ENCODE measurements at places on chromosomes 5 and 9. TPM values are rescaled to one million over a fixed set of nuclear protein-coding genes. Genes with fewer than 3 reads are reported as not detected.

Gene TSPAN17
- 25.6 TPM for total RNA-seq

Gene PTGES
- 4.5 TPM for total RNA-seq

Gene TMEM174
- not detected for total RNA-seq

Gene IL9
- total RNA-seq: not detected

Gene PCDHGB6
- 5.2 TPM for total RNA-seq

DNA sequence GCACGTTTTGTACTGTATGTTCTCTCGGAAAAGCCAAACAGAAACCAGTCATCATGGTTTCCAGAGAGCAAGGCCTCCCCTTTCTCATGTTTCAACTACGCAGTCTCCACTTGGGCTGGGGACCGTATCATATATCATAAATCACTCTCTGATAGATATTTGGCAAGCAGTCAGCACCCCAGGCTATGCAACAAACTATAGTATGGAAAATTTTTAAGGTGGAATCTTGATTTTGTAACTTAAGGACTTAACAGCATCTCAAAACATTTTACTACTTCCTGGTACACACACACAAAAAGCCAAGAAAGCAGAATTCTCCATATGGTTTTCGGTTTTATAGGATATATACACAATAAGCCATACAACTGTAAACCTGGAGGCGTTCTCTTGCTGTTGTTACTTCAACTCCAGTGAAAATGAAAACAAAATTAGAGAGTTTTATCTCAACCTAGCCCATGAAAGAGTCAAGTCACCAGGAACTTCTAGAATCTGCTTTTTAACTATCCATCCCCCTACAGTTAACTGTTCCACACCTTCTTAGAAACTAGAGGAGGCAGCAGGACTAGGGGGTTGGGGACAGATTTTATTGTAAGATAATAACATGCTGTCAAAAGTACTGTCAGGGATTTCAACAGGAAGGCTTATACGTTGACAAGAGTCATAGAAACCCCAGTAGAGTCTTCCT, 283.4 kb downstream of the NFIB start:
- no peak for DNase-seq

GRCh38 chr5:154179846-154180710, 10.5 kb upstream of the GALNT10 start:
- no peak for DNase-seq

DNA sequence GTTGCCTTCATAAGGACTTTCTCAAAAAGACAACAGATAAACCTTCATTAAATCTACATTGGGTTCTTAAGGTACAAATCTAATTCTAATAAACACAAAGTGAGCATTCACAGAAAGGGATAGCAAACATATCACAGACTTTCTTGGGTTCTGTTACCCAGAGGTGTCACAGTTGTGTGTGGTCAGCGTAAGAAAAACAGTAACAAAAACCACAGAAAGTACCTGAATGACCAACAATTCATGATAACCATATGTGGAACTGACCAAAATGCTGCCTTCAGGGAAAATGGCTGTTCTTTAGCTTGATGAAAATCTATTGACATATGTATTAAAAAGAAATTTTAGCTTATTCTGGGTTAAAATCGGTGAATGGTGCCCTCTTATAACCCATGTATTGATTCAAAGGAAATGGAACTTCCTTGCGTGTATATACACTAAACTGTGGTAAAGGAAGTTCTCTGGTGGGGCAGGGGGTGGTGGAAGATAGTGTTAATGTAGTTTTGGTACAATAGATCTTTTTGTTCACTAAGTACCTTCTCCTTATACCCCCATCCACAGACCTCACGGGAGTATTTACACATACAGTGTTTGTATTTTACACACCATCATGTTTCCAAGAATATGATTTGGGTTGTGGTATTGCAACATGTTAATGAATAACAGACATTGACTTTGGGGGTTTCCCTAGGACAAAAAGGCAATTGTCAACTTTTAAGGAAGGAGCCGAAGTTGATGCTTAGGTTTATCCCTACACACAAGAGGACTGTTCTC, 152.5 kb downstream of the APBA1 start:
- no peak for DNase-seq

DNA sequence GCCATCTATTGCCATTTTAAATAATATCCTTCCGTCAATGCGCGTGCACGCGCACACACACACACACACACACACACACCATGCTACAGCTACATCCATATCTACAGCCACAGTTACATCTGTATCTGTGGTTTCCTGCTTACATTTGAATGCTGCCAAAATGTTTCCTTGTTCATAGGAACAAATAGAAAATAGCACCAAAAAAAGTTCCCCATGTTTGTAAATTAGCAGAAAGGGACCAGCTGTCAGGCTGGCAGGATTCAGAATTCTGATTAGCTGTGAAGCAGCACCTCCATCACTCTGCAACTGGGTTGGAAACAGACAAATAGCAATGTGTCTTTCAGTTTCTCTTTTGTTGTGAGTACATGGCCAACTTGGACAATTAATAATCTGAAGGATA, 601.5 kb downstream of the IRX1 start:
- no peak for DNase-seq

DNA sequence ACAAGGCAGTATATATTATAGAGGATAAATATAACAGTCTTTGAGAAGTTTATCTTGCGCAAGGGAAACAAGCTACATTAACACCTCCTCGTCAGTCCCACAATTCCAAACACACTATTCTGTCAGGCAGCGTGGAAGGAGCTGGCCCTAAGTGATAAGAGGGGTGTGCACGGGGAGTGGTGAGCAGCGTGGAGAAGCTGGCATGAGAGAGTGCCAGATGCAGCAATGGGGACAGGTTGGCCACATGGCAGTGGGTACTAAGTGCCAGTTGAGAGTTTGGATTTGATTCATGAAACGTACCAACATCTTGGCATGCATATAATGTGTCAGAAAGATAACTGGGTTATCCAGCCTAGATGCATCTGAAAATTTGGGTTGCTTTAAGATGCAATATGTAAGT, 460.2 kb downstream of the ICE1 start:
- DNase-seq: no peak

DNA sequence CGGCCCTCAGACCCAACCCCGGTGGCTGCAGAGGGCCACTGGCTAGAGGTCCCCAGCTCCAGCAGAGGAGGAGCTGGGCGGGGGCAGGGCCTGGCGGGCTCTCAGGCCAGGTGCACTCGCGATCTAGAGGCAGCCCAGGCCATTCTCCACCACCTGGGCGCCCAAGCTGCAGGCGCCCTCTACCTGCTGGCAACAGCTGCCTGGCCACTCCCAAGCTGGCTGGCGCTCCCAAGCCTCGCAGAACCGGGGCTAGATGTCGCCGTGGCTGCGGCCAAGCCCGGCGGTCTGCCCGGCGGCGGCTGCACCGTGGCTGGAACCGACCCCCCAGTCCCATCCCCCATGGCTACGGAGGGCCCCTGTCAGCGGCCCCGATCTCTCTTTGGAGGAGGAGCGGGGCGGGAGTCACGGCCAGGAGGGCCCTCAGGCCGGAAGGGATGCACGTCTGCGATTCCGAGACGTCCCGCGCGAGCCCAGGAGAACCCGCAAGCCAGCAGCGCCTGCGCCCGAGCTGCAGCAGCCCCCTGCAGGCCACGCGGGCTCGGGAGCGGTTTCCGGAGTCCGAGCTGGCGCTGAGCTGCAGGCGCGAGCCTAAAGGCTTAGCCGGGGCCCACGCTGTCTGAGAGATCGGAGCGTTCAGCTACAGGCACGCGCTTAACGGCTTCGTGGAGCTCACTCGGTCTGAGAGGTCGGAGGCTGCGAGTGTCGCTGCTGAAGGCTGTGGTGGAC, 44.3 kb upstream of the BICD2 start:
- DNase-seq: peak; percentile 79

GRCh38 chr9:6781476-6781875, 23.7 kb downstream of the KDM4C start:
- no peak for DNase-seq

DNA sequence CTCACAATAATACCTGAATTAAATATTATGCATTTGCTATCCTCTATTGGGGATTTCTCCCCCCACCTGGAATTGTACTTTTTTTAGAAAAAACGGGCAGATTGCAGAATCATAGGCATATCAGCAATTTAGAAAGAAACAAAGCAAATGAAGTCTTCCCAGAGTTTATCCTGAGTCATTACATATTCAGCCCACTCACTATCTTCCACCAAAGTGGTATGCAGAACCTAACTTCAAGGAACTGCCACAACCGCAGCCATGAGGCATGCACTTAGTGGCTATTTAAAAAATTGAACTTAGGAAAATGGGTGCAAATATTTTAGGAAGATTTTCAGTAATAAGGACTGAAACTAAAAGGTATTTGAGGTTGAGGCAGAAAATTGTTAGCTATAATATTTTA, 48.6 kb downstream of the UBAP1 start:
- DNase-seq: no peak

DNA sequence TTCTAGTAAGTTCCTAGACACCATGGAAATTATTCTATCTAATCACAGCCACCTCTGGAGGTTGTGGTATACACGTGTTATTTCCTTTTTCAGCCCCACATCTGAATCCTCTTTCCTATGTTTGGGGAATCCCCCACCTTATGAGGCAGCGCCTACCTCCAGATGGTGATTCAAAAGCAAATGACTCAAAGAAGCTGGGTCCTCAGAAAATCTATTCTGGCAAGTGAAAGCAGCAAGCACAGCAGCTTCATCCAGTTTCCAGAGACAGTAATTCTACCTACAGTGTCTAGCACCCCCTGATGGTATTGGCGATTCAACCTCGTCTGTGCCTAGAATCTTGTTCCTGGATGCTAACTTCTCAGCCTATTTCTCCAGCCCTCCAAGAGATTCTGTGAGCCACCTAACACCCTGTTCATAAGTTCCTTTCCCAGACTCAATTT, 43.0 kb downstream of the STRBP start:
- DNase-seq: no peak

- no peak for DNase-seq
Observed at GRCh38 chr5:84343171-84343570, 41.5 kb downstream of the EDIL3 start.

DNA sequence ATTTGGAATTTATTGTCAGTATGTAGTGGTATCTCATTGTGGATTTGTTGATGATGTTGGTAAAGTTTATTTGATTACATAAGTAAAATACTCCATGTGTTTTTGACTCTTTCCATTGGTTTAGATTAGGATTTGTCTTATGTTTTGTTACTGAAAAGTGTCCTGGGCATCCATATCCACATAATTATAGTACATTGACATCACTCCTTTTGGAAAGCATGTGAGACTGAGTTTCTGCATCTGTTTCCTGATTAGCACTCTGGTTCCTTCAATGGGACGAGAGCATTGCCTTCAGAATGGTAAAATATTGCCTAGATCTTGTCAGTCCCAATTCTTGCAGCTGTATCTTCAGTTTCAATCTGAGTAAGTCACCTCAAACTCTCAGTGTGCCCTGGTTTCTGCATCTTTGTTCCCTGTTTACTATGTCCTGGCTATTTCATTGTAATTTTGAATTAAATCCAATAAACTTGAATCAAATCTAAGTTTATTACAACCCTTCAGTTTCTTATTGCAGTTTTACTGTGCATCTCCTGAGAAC, 128.1 kb downstream of the FBXO38 start:
- DNase-seq: no peak

DNA sequence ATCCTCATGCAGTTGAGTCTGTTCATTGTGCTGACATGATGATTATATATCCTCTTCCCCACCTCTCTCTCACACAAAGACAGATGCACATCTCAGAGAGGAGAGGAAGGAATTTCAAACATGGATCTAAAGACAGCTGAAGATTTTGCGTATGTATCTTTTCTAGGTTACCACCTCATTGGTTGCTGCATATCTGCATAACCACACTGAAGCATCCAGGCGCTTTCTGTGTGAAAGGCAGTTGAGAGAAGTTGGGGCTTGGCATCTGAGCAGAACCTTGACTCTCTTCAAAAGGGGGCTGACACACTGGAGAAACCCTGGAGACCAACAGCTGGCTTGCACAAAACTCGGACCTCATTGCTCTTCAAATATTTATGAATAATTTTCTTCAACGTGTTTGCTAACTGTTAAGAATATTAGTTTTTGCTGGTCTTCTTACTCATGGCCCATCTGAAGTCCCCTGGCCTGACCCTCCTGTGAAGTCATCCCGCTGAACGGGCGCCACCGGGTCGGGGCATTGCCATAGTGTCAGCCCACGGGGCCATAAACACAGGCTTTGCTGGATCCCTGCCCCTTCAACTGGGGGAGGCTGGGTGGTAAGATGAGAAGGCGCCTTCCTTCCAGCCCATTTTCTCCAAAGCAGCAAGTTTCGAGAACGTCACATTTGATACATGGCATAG, 593.2 kb upstream of the CLINT1 start:
- peak; percentile 31 for DNase-seq

- no peak for DNase-seq
Observed at GRCh38 chr9:134948149-134948548, 30.4 kb upstream of the FCN1 start.

DNA sequence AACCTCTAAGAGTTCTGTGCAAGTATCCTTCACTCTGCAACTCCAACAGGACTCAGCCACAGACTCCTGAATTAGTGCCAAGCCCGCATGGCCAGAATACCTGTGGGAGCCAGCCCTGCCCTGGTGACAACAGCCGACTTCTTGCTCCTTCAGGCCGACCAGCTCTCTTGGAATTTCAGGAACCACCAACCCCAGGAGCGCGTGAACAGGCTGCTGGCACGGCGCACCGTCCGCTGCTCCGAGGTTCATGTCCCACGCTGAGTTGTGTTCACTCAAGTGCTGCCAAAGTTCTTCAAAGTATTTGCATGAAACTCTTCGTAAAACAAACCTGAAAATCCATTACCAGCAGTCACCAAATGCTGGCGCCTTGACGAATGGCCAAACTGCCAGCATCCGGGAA, 232.8 kb downstream of the NR2F1-AS1 start:
- no peak for DNase-seq

DNA sequence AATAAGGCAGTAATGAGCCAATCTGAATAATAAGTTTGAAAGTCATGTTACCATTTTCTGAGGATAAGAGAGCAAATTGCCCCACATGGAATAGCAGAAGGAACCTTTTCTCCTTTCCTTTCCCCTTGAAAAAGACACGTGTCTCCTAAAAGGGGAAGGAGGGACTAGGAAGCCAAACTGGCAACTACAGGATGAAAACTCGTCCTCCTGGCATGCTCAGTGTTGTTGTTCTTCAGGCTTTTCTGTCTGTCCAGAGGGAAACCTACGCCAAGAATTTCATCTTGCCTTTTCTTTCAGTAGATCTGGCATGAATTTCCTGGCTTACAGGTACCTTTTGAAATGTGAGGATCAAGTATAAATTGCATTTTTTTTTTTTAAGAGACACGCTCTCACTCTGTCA, 355.9 kb upstream of the TLE4 start:
- no peak for DNase-seq

- DNase-seq: no peak
Observed at GRCh38 chr9:69468380-69468779, 143.4 kb downstream of the ENTREP1 start.

GRCh38 chr5:130104895-130105688, 200.8 kb downstream of the CHSY3 start:
- no peak for DNase-seq

GRCh38 chr5:148267962-148268361, 632 bp upstream of the SPINK13 start:
- no peak for DNase-seq

DNA sequence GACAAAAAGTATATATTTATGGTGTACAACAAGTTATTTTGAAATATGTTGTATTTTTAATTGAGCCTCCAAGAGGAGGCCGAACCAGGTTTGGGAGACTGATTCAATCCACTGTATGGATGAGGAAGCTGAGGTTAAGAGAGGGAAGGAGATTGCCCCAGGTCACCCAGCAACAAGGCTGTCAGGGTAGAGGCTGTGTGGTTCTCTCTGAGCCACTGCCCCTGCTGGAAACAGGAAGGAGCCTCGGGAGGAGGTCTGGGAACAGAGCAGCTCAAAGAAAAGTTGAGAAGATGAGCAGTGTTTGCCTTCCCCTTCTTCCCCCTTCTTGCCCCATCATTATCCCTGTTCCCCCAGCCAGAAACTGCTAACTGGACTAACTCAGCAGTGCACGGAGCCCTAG, 6.6 kb upstream of the FAT2 start:
- no peak for DNase-seq
